Suprapubic skin (tissue), 4 donors: ENCODE measurements at places on chromosomes 5 and 9. TPM values are rescaled to one million over a fixed set of nuclear protein-coding genes. Genes with fewer than 3 reads are reported as not detected.

DNA sequence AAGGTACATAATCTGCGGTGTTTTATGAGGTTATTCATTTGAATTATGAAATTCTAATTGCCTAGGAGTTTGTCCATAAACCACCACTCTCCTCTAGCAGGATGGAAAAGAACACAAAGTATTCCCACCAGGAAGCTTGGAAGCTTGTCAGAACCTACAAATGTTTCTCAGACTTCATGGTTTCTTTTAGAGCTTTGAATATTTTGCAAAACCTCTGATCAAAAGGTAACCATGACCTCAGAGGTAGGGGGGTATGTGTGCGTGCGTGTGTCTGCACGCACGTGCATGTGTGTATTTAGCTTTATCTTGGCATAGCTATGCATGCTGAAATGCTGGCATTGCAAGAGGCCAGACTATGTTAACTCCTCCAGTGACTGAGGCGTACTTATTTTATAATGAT is 847.0 kb downstream of the TLE1 start:
- no peak for DNase-seq

The RANBP17 gene
- 3.0 TPM for total RNA-seq

DNA sequence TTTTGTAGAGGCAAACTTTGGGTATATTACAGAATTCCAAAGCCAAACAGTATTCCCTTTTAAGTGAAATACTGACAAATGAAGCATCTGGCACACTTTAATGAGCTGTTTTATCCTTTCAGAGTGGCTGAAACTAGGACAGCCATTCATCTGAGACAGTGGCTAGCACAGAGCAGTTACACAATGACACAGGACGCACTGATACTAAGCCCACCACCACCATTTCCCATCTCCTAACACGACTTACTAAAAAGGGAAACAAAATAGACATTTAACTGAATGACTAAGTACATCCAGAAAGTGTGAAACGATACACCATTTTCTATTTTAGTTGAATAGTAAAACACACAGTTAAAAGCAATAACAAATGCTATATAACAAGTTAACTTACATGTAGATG is 120.4 kb upstream of the RETREG1 start:
- no peak for DNase-seq

- DNase-seq, result no peak
Observed at GRCh38 chr5:163947848-163948666, 442.6 kb downstream of the MAT2B start.

The GBA2 gene
- 57.0 TPM for total RNA-seq

DNA sequence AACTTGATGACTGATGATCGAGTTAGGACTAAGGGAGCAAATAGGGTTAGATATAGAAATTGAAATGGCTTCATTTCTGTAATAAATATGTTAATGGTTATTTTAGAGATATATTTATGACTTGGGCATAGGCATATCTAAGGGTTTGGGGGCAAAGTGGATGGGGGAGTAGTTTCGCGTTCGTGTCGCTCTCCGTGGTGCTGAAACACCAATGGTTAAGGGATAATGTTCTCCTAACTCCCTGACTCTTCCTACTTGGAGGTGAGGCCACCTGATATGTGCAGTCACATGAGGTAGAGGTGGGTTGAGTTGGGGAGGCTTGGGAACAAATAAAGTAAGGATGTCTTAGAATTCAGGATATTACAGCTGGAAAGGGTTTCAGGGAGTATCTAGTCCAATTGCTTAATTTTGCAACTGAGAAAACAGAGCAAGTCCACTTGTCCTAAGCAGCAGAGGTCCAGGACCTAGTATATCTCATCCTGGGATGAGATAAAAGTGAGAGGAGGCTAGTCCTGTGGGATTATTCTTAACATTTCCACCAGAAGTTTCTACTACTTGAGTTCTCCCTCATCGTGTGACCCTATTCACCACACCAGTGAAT is 44.0 kb upstream of the MAP1B start:
- DNase-seq, result no peak

GRCh38 chr5:62199792-62200716 is 106.0 kb upstream of the KIF2A start:
- no peak for DNase-seq

- DNase-seq, result no peak
Observed at GRCh38 chr9:5850724-5851122, 17.8 kb upstream of the ERMP1 start.

- no peak for DNase-seq
Observed at GRCh38 chr5:42985129-42986037, 54.7 kb downstream of the ANXA2R start.

GRCh38 chr5:142827934-142828576 is 57.9 kb downstream of the ARHGAP26 start:
- DNase-seq, result no peak
